Mammary epithelial cell (primary cell): ENCODE measurements at places on chromosomes 16 and 17. TPM values are rescaled to one million over a fixed set of nuclear protein-coding genes. Genes with fewer than 3 reads are reported as not detected.
A peak's percentile ranks its signal among the peaks of the same experiment; 100 is the strongest.

- DNase-seq = peak; percentile 78
Observed at GRCh38 chr16:2924901-2925755, 13.4 kb downstream of the FLYWCH1 start.

GRCh38 chr17:78523934-78524655, 53.1 kb downstream of the DNAH17 start:
- DNase-seq = no peak

DNA sequence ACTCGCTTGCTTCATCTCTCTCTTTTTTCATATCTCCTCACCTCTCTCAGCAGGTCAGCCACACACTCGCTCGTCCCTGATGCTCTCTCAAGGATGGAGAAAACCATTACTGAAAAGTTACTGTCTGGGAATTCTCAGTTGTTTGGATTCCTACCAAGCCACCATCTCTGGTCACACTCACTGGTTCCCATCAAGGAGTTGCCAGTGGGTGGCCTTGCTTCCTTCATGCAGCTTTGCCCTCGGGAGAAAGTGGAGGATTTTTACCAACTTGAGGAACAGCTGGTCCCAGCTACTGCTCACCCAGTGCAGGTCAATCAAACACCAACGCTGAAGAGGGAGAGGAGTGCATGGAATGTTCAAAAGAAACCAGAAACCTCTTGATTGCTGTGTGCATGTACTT, 25.3 kb downstream of the MEOX1 start:
- DNase-seq = no peak

- peak; percentile 16 for DNase-seq
Observed at GRCh38 chr16:23535901-23536300, 21.2 kb downstream of the EARS2 start.

DNA sequence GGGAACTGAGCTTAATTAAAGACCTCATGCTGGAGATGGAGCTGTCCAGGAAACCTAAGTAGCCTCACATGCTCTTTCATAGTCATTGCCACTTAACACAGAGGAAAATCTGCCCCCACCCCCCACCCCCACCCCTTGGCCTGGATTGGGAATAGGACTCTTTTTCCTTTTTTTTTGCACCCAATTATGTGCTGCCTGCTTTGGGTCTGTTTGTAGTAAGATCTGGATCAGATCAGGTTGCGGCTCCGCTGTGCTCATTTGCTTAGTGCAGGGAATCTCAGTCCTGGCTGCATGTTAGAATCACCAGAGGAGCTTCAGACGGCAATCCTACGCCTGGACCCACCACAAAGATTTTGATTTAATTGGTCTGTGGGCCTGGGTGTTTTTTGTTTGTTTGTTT, 219.0 kb downstream of the UTP18 start:
- no peak for DNase-seq

- no peak for DNase-seq
Observed at GRCh38 chr16:25011891-25012514, 3.2 kb downstream of the ARHGAP17 start.

- DNase-seq = no peak
Observed at GRCh38 chr17:39219647-39220154, 6.0 kb downstream of the STAC2 start.

DNA sequence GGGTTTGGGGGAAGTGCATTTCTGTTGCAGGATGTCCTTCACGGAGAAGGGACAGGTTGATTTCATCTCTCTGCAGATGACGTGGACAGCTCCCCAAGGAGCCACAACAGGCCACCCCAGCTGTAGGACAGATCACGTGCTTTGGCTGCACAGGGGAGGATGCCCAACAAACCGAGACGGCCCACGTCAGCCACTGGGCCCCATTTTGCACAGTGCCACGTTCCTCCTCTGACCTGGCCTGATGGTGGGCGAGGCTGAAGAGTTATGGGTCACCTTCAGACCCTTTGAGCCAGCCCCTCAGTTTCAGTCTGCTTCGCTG, 9.0 kb upstream of the RHBDL3 start:
- no peak for DNase-seq

DNA sequence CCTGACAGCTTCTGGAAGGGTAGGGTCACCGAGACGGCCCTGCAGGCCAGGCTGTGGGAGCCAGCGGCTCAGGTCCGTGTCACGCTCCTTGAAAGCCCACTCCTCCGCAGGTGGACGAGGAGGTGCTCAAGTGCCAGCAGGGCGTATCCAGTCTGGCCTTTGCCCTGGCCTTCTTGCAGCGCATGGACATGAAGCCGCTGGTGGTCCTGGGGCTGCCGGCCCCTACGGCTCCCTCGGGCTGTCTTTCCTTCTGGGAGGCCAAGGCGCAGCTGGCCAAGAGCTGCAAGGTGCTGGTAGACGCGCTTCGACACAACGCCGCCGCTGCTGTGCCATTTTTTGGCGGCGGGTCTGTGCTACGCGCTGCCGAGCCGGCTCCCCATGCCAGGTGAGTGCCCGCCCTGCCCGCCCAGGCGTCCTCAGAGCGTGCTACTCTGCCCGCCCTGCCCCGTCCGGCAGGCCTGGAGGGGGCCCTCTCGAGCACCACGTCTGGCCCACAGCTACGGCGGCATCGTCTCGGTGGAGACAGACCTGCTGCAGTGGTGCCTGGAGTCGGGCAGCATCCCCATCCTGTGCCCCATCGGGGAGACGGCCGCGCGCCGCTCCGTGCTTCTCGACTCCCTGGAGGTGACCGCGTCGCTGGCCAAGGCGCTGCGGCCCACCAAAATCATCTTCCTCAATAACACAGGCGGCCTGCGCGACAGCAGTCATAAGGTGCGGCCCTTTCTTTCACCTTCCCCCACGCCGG, 1.3 kb downstream of the NAGS start:
- no peak for DNase-seq

DNA sequence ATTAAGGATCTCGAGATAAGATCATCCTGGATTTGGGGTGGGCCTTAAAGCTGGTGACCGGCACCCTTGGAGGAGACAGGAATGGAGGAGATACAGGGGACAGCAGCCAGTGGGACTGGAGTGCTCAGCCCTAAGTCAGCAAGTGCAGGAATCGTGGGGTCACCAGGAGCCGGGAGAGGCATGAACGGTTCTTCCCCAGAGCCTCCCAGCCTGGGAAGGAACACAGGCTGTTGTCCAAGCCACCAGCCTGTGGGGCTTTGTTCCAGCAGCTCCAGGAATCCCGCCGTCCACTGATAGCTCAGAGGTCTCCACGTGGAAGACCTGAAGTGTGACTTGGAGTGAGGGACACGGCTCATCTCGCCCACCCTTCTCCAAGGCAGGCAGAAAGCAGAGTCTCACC, 2.5 kb upstream of the WDR45B start:
- no peak for DNase-seq

DNA sequence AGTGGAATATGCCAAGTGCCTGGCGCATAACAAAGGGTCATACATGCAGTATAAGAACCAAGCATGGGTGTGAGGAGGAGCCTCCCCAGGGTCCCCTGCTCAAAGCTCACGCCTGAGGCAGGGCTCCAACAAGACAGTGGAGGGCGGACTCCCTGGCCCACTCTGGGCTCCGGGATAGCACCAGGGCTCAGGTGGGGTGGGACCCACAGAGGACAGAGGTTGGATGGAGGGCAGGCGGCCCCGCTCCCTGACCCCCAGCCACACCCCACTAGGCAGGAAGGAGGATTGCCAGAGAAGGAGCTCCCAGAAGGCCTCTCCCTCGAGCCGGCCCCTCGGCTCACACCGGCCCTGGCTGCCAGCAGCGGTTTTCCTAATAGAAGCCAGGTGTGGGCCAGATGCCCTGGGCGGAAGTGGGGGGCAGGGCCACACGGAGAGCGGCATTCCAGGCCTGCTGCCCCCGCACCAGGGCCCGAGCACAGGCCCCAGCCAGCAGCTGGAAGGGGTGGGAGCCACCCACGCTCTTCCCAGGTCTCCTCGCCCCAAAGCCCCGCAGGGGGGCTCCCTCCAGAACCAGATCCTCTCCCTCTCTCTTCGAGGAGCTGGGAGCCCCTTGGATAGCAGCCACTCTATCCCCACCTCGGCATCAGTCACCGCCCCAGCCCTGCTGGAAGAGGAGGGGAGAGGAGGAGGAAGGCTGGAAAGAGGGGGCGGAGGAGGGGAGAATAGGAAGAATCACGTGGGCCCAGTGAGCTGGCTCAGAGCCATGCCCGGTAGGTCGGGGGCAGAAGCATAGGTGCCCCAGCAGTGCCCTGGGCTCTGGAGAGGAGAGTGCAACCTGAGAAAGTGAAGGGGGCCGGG, 21.0 kb downstream of the VASN start:
- peak; percentile 62 for DNase-seq

GRCh38 chr16:73565263-73565662, 517.3 kb upstream of the ZFHX3 start:
- DNase-seq = no peak

GRCh38 chr16:30131869-30132475, 9.0 kb upstream of the MAPK3 start:
- no peak for DNase-seq

GRCh38 chr17:70053241-70054234, 21.5 kb upstream of the KCNJ16 start:
- DNase-seq = no peak

DNA sequence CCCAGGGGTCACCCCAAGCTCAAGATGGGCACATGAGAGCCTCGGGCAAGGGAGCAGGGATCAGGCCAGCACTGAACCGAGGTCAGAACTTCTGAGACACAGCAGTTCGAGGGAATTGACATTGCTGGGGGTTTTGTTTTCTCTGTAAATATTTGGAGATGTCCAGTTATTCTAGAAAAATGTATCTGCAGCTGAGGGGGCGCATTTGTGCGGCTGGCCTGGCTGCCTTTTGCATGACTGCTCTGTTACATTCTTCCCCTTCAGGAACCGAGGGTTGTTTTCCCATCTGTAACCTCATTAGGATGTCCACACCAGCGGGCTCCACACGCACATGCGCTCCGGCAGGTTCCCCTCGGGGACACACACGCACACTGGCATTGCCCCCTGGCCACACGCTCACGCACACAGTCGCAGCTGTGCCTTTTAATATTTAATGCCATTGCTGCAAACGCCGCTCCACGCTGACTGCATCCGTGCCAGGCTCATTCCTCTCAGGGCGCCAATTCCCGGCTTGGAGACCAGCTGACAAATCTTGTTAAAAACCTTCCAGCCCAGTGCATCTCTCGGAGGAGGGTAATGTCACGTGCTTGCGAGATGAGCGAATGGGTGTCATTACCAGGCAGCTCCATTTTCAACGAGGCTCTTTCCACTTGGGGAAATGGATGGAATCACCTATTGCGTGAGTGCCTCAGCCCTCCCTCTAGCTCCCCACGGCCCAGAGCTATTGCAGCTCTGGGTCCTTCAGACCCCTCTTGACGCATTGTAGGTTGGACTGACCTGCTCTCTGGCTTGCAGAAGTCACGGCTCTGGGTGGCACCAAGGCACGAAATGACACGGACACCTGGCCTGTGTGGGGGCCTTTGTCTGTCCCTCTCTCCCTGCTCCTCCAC, 13.1 kb downstream of the CCR7 start:
- DNase-seq = no peak

- no peak for DNase-seq
Observed at GRCh38 chr17:40564883-40565768, at the start of gene CCR7. CCR7 (minus strand) TSS chr17:40565472; CDS start chr17:40565409, 63 bp downstream.

- no peak for DNase-seq
Observed at GRCh38 chr16:87927195-87927562, 9.2 kb downstream of the CA5A start.

Gene TMED6
- not detected for polyA plus RNA-seq

Gene CFAP97D1
- polyA plus RNA-seq = 0.03 TPM

Gene TBC1D3K
- not detected for polyA plus RNA-seq

Gene TMEM219
- polyA plus RNA-seq = 61.7 TPM

Gene KRTAP9-9
- polyA plus RNA-seq = not detected

Gene PRSS8
- polyA plus RNA-seq = 66.3 TPM

Gene LRRC37A
- 0.35 TPM for polyA plus RNA-seq

Gene BRIP1
- 4.9 TPM for polyA plus RNA-seq

Gene KCNH4
- polyA plus RNA-seq = 0.01 TPM

Gene OTOP3
- not detected for polyA plus RNA-seq

Gene RHBDL3
- polyA plus RNA-seq = 0.03 TPM
